ENCODE measurements at places on chromosomes 6 and 20.

GRCh38 chr6:141265756-141266623, 866.7 kb upstream of the GJE1 start:
- peak; percentile 19 for DNase-seq

GRCh38 chr6:82741325-82741995, 324.2 kb downstream of the UBE3D start:
- no peak for DNase-seq

- peak; percentile 56 for DNase-seq
Measured at GRCh38 chr6:10429638-10430427, 15.0 kb upstream of the TFAP2A start.

DNA sequence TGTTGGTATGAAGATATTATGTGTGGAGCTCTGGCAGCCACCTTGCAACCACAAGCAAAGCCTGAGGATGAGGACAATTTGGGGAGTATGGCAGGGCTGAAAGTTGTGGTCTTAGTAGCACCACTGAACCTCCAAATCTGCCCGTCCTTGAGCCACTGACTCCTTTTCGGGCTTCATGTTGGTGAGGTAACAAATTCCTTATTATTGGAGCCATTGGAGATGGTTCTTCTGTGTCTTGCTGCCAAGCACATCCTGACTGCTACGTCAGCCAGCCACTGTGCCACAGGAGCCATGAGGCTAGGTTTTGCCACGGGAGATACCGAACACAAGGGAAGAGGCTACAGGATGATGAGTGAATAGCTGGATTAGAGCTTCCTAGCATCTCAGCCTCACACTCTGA, 201.6 kb downstream of the BMP7 start:
- DNase-seq = no peak

- DNase-seq = no peak
Measured at GRCh38 chr20:58713801-58714339, 21.3 kb downstream of the NPEPL1 start.

- no peak for DNase-seq
Measured at GRCh38 chr20:63402860-63403220, 41.7 kb upstream of the CHRNA4 start.

GRCh38 chr6:158168040-158168289, at the start of gene SERAC1:
Gene SERAC1 (minus strand): TSS chr6:158168262. CDS start chr6:158158363, 9,899 bp downstream.
- no peak for DNase-seq

- DNase-seq = no peak
Measured at GRCh38 chr6:114430534-114431124, 87.8 kb upstream of the HS3ST5 start.

- DNase-seq = no peak
Measured at GRCh38 chr20:43961116-43961515, 46.5 kb downstream of the TOX2 start.

DNA sequence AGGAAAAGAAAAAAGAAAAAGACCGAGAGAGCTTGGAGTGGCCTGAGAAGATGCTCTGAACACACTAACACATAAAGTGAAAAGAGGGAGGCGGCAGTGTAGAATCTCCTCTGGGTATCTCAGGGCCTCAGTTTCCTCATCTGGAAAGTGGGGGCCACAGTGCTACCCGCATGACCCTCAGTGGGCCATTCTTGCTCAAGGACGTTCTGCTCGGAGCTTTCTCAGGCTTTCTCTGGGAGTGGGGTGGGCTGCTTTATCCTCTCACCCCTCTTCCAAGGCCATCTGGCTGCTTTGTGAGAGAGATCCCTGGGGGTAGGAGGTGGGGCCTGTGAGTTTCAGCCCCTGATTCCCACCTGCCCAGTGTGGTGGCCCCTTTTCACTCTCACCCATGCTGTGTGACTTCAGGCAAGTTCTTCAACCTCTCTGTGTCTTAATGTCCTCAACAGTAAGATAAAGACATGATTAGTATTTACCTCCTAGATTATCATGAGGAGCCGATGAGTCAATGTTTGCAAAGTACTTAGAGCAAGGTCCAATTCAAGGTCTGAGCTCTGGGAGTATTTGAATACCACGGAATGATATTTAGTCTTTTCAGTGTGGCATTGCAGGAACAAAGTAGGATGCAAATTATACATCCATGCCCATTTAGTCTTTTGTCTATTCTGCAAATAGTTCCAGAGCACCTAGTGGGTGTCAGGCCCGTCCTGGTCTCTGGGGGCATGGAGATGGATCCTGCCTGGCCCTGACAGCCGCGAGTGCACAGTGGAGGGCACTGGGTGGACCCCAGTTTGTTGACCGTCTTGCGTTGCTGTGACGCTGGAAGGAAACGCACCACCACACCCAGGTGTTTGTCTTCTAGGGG, 34.3 kb downstream of the SRC start:
- DNase-seq = peak; percentile 22

GRCh38 chr6:88856566-88856965, 106.9 kb downstream of the RNGTT start:
- no peak for DNase-seq

- peak; percentile 52 for DNase-seq
Measured at GRCh38 chr6:149405823-149406765, 6.0 kb downstream of the SUMO4 start.

DNA sequence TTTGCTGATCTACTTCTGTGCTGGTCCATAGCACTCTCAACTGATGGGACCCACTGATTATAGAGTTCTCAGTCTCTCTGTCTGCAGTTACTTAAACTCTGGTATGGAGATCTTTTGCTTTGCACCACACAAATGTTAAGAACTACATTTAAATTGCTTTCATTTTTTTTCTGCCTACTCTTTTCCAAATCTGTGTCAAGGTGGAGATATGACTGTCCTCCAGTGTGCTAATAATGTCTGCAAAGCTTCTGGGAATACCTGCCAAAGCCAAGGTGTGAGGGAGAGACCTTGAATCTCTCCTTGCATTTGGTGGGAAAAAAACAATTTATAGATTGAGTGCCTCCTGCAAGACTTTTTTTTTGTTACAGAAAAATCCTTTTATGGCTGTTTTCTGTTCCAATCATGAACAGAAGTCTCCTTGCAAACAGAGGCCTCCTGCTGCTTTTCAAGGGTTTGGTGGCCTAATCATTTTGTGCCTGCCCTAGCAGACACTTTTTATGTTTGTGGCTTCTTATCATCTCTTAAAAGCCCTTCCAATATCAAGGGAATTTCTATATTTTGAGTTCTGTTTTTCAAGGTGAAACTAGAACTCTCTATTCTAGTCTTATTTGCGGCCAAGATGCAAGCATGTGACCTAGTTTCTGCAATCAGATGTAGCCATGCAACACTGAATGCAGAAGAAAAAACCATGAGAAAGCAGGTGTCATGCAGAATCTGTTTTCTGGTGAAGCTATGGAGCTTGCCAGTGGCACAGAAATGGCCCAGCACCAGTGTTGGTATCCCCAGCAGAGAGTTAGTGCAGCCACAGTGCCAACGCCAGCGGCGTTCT, 23.2 kb upstream of the AKIRIN2 start:
- DNase-seq = no peak

GRCh38 chr6:143692696-143693095, 14.9 kb downstream of the PHACTR2 start:
- no peak for DNase-seq

DNA sequence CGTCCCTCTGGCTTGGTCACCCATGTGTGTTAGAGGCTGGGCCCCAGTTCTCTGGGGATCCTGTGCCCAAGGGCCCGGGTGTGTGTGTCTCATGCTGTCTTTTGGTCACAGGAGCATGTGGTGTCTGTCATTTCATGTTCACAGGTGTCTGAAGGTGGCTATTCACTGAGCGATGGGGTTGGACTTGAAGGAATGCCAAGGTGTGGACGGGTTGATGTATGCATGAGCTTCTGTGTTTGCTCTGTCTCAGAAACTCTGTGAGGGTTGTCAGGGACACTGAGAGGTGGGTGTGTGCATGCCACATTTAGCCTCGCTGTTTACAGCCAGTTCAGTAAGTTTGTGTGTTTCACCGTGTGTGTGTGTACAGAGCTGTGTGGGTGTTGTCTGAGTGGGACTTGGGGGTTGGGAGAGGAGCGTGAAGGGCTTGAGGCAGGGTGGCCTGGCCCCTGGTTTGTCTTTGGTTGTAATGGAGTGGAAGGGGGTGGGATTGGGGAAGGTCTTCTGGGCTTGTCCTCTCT, 1.2 kb downstream of the DDR1 start:
- DNase-seq = no peak

DNA sequence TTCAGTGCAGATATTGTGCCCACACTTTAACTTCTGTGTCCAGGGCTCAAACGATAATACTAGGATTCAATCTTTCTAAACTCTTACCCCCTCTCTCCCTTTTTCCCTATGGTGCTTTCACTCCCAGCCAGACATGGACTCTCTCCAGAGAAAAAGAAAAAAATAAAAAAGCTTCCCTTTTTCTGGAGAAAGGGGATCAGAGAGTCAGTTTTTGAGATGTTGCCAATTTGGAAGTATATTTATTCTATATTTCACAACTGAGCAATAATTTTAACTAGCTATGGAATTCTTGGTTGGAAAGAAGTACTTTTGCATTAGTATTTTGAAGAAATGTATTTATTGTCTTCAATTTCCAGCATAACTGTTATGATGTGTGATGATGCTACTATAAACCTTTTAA, 72.2 kb upstream of the ZFP64 start:
- DNase-seq = no peak

DNA sequence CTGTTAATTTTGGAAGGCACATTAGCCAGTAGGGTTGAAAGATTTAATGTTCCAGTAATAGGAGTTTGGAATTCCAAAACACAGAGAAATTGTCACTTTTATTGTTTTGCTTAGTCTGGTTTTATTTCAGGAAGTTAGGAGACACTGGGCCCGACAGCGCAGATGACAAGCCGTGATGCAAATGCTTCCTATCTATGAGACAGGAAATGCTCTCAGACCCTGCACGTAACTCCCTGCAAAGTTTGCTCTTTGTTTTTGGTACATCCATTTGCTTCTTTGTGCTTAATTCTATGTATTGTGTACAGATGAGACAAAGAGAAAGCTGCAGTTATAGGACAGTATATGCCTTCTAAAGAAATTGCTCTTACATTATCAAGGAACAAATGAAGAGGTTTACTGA, 201.6 kb upstream of the SGK1 start:
- no peak for DNase-seq

GRCh38 chr20:12916699-12917098, 92.1 kb upstream of the SPTLC3 start:
- no peak for DNase-seq

DNA sequence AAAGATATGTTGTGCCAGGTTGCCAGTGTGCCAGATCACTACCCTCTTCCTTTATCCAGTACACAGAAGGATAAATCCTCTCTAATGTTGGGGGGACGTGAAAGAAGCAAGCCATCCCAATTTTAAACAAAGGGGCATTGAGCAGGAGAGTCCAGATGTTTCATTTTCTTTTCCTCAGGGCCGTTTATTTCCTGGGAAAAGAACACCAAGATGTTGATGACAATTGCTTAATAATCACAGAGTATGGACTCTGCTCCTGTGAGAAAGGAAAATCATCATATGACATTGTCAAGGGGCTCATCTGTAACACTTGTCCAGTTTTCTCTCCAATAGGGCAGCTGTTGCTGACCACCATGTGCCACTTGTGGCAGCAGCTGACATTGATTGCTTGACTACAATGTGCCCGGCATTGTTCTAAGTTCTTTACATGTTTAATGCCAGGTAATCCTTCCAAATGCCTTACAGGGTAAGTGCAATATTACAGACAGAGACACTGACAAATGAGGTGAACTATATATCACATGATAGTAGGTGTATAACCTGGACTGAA, 161.4 kb downstream of the CD109 start:
- DNase-seq = no peak

GRCh38 chr20:41145821-41146620, 8.7 kb downstream of the PLCG1 start:
- DNase-seq = no peak

DNA sequence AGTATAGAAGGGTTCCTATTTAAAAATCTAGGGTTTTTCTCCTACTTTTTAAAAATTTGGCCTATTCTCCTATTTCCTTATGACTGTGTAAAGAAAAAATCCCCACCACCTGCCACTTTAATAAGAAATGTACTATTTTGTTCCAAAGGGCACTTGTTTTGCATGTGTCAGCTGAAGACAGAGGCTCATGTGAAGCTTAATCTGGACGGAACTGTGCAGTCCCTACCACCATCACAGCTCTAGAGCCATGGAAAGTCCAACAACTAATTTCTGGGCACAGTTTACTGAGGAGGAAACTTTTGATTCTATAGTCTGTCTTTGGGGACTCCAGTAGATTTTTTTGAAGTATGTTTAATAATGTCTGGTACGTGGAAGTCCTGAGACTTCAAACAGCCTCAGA, 60.0 kb upstream of the AHI1 start:
- DNase-seq = no peak

GRCh38 chr6:136252441-136252840, 2.3 kb upstream of the MTFR2 start:
- no peak for DNase-seq

DNA sequence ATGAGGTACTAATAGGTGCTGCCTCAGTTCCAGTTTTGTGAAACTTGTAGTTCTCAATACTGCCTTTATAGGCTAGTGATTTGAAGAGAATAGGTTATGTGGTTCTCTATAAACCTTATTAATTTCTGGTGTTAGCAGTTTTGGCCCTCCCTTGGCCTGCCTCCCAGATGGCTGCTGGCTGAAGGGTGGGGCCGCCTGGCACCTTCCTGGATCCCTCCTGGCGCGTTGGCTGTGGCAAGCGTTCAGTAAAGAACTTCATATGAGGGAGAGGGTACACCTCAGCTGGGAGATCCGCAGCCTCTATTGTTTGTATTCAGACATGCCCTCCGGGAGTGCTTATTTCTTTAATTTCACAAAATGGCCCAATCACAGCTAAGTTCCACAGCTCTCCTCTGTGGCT, 51.9 kb downstream of the FAM120B start:
- DNase-seq = no peak

DNA sequence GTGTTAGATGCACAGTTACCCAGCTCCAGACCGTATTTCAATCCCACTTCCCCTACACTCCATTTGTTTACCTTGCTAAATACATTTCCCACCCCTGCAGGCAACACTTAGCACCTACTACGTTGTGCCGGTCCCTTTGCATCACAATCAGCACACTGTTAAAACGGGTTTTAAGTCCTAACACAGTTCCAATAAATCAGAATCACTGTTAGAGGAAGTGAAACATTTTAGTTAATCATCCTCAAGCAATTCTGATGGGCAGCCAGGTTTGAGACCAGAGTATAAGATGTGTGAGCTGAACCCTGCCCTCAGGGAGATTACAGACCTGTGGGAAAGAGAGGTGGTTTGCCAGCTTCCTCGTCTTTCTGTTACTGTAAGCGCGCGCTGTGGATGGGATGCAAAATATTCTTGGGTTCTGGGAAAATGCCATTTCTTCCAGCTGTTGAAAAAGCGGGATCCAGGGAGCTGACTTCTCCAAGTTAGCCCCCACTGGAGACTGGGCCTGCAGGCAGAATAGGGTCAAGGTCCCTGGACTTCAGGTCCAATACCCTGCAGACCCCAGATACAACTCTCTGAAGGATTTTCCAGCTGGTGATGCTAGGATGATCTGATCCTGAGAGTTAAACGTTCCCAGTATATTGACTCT, 3.1 kb downstream of the ZCCHC3 start:
- DNase-seq = peak; percentile 21
